ENCODE measurements at places on chromosomes 2 and 18.
A peak's percentile ranks its signal among the peaks of the same experiment; 100 is the strongest.

- no peak for DNase-seq
These were observed 81.6 kb downstream of the CDK15 start for GRCh38 chr2:201887773-201888425.

DNA sequence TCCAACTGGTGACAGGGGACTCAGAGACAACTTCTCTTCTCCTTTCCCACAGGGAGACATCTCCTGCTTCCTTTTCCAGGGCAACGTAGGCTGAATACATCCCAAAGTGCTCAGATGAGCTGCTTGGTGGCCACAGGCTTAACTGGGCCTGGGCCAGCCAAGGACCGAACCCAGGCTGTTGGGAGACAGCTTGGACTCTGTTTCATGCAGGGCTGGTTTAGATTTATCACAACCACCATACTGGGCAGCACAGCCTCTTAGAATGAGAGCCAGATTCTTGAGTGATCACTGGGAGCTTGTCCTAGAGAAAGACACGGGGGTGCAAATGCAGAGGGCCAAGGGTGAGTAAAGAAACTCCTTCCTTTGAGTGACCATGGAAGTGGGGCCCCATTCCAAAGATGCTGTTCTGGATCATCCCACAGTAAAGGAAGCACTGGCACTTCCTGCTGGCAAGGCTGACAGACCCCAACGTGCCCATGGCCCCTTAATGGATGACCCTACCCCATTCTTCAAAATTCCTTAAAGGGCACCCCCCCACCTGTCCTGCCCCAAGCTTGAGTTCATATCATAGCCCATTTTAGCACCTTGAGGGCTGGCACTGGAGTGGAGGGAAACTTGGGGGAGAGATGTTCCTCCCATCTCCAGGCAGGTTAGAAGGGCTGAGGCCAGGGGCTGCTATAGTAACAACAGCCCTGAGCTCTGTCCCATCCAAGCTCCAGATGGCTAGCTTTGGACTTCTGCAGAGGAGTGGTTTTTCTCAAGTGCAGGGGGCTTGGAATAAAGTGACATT, 84.1 kb downstream of the CAPN13 start:
- DNase-seq = no peak

- no peak for DNase-seq
These were observed 22.5 kb downstream of the THOC1 start for GRCh38 chr18:245282-245847.

GRCh38 chr2:96271995-96272394, 6.0 kb downstream of the CIAO1 start:
- DNase-seq = no peak

GRCh38 chr2:219467736-219468075, 31.0 kb upstream of the GMPPA start:
- no peak for DNase-seq

- DNase-seq = peak; percentile 58
These were observed 8.9 kb downstream of the EPC2 start for GRCh38 chr2:148653437-148653836.

- no peak for DNase-seq
These were observed 65.0 kb downstream of the ROCK2 start for GRCh38 chr2:11279398-11279797.

- peak; percentile 81 for DNase-seq
These were observed 71.7 kb downstream of the TPGS2 start for GRCh38 chr18:36757081-36757480.

- DNase-seq = no peak
These were observed 107.3 kb upstream of the HS6ST1 start for GRCh38 chr2:128425731-128426620.
